ENCODE measurements at places on chromosomes 11 and 22. TPM values are rescaled to one million over a fixed set of nuclear protein-coding genes. Genes with fewer than 3 reads are reported as not detected.
A peak's percentile ranks its signal among the peaks of the same experiment; 100 is the strongest.

DNA sequence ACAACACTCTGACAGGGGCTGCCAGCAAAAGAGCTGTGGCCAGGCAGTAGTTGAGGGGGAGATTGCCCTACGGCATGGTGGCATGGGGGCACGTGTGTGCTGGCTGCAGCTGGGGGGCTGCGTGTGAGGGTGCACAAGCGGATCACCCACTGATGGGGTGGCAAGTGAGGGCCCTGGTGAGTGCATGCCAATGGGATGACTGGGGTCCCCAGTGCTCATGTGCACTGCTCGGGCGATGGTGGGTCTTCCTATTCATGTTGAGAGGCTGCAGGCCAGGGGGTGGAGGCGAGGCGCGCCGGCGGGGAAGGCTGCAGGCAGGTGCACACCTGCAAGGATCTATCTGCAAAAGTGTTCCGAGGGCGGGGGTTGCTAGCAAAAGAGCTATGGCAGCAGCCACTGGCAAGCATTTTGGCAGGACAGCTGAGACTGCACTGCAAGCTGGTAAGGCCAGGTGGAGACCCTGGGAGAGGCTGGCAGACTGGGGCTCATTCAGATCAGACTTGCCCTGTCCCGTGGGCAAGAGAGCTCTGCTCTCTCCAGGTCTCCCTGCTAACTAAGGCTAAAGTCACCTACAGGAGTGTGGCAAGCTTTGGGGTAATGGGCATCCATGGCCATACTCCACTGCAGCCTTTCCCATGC, 12.0 kb downstream of the OR51I2 start:
- DNase-seq: no peak

Gene INS
- polyA plus RNA-seq: not detected

GRCh38 chr22:36257948-36258670, 5.2 kb downstream of the APOL1 start:
- no peak for DNase-seq

- DNase-seq: no peak
Observed at GRCh38 chr11:102456381-102456780, 3.8 kb upstream of the TMEM123 start.

DNA sequence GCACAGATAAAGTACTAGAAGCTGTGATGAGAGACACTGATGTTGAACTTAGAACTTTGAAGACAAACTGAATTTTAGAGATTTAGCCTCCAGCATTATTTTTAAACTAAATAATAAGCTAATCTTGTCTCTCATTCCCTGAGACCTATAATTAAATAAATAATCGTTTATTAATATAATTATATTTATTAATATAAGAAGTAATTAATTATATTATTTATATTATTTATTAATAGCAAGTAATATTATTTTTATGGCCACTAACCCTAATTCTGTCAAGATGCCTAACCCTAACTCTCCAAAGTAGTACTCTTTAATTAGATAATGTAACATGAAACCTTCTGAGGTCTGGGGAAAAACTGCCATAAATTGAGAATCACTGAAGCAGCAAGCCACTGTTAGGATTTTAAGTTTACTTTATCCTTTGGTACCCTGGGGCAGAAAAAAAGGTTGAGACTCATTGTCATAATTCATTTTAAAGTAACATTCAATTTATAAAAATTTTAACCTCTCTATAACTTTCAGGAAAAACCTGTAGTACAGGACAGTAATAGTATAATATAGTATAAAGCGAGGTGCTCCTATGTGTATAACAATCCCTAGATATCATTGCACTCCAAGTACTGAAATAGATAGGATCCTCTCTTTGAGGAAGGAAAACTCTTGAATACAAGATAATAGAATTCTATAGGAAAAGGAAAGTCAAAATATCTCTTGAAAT, 85.4 kb downstream of the TTC28 start:
- no peak for DNase-seq

DNA sequence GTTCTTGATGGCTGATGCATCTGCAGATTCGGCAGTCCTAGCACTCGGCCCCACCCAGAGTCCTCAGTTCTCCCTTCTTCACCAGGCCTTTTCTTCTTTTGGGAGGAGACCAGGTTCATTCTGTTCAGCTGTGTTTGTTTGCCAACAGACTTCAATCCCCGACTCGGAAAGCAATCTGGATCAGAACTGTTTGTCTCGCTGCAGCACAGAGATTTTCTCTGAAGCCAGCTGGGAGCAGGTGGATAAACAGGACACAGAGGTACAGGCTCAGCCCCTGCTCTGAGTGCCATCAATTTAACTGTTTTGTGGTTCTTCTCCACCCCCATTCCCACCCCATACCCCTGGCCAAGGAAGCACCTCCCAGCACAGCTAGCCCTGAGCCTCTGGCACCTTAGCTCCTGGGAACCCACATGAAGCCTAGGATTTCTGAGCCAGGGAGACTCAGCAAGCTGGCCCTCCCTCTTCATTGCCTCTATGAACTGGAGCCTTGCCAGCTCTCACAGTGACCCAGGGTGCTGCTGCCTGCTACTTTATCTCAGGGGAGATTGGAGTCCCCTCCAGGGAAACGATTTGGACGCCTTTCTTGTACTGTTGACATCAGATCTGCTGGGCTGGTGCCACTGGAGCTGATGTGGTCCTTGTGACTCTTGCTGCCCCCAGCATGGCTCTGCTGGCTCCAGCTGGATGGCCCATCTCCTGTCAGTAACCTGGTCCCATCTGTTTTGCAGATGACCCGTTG, 58.2 kb upstream of the HORMAD2 start:
- DNase-seq: no peak

- no peak for DNase-seq
Observed at GRCh38 chr22:18935889-18936529, at the start of gene PRODH. Gene PRODH, minus strand, starts transcription at chr22:18936293. Its CDS starts 6 bp downstream, at chr22:18936287.

DNA sequence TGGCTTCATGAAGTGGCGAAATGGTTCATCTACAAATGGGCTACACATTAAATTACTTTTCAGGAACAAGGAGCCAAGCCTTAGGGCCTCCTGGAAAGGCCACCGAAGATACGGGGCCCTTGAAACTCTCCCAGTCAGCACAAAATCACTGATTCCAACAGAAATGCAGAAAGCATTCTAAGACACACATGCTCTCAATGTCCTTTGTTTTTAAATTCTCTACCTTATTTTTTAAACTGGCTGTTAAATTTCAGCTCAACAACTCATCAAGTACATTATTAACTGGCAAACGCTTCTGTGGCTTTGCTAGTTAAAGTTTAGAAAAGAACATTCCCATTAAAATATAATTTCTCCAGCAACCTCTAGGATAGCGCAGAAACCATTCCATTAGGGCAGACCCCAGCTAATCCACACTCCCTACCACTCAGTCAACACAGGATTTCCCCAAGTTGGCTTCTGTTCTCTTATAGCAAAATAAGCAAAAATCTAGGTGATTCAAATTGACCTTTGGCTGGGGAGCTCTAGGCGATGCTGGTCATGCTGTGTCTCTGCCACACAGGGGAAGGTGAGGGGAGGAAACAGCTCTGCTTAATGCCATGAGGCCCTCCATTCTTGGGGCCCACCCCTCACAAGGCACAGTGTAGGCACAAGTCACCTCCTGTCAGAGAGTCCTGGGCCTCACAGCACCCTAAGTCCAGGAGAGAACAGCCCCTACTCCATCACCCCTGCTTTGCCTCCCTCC, 47.1 kb downstream of the PLEKHA7 start:
- DNase-seq: peak; percentile 42

Gene MRPL23
- polyA plus RNA-seq: 183 TPM

DNA sequence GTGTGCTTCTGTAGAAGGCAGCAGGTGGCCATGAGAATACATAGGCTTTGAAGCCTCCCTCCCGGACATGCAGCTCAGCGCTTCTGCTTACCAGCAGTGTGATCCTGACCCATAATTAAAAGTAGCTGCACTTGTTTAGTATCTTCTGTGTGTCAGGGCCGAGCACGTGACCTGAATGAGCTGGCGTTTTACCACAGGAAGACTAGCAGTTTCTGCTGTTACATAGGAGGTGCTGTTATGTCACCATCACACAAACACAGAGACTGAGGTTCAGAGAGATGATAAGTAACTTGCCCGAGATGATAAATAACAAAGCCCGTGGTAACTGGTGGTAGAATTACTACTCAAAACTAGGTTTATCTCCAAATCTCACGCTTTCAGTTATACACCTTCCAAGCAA, 329.5 kb downstream of the OPCML start:
- no peak for DNase-seq

Gene NRIP3
- 1.1 TPM for polyA plus RNA-seq

DNA sequence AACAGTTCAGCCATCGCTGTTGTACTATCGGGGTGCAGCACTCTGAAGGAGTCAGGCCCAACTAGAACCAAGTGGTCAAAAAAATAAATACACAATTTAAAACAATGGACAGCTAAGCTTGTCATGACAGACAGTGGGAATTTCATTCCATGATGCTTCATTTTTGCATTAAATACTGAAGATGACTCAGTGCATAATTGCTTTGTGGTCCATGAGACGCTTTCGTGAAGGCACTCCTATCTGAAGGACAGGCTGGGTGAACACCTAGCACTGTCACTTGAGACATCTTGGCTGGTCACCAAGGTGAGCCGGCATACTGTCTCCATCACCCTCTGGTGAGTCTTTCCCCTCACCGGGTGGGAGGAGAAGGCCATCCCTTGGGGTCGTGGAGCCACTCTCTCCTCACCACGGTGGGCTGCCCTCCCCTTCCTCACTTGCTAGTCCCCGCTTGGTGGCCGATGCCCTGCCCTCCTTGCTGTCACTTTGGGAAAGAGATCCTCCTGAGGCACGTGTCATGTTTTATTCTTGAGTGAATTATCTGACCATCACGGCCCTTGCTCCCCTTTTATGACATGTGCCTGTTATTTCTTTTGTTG, 4.9 kb upstream of the TESMIN start:
- no peak for DNase-seq

DNA sequence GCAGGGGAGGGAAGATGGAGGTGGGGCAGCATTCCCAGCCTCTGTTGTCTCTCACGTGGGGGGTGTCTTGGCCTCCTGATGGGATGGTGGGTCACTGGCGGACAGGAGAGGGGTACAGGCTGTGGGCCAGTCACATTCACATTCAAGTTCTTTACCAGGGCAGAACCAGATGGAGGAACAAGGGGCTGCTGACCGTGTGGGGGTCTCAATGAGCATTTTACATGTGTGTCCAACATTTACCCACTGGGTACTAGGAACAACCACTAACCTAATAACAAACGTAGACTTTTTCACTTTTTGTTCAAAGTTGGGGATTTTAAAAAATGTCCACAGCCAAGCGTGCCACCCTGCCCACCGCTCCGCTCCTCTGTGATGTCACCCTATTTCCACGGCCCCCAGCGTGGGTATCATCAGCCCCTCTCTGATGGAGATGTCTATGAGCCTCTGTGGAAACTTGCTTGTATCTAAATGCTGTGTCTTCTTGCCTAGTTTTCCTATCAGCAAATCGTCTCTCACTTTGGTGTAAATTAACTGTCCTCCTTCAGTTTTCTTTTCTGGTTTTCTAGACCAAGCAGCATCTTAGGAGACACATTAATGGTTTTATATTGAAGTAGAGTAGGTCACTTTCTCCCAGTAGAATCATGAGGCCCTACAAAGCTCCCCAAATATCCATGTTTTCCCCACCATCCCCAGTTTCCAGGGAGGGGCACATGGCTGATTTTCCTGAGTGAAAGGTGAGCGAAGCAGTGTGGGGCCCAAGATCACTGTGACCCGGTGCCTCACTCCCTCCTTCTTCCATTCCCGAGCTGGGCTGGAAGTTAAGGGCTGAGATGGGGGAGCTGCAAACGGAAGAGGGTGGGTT, 936.7 kb downstream of the BRD1 start:
- no peak for DNase-seq

Gene TNNT3
- polyA plus RNA-seq: not detected

GRCh38 chr11:62497132-62497801, 49.3 kb downstream of the AHNAK start:
- DNase-seq: no peak

GRCh38 chr22:20964090-20964798, 2.8 kb upstream of the AIFM3 start:
- no peak for DNase-seq

DNA sequence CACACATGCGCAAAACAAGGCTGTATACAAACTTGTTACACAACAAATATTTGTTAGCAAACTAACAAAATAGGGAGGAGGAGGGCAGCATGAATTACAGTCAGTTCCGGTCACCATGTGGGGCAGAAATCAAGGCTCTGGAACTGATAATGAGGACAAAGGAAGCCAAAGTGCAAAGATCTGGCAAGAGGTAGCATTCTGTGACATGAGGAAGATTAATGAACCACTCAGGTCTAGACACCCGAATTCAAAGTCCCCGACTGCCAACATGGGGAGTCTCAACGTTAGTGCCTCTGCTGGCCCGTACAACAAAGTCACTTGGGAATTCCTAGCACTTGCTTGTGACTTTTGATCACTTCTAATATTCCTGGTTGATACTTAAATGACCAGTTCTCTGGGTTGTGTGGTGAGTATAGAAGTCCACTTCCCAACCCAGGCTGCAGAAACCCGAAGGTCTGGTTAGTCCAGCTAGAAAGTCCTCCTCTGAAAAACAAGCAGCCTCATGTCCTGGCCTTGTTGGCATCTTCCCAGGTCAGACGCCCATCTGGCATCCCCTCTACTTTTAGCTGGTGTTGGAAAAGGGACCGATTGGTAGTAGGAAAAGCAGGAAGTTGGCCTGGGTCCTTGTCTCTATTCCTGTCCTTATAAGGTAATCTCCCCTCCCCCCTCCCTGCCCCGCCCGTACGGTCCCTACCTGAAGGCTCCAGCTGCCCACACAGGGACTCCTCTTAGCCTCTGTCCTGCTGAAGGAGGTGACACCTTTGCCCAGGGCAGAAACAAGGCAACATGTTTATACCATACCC, 1.6 kb downstream of the SUN2 start:
- DNase-seq: no peak

Gene ACR
- polyA plus RNA-seq: 1.0 TPM

DNA sequence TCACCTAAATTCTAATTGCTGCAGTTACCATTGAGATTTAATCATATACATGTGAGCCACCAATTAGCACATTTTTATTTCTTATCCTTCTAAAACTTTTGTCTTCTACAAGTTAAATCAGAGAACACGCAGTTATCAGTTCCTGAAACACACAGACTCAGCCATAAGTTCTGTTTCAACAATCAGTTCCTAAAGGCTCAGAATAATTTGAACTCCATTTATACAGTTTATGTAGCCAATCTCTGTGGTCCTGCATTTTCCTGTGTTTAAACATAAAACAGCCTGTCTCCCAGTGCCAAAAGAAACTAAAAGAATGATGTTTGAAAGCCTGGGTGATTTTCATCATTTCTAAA, 2.9 kb downstream of the PLAAT3 start:
- no peak for DNase-seq

Gene PLAAT4
- 579 TPM for polyA plus RNA-seq
